Activated CD8-positive, alpha-beta memory T cell treated with anti-CD3 and anti-CD28 coated beads, Interleukin-2, amount 10 ng/mL, durations not matched to agents 7 days and 5 days (primary cell): ENCODE measurements at places on chromosomes 3 and 15. TPM values are rescaled to one million over a fixed set of nuclear protein-coding genes. Genes with fewer than 3 reads are reported as not detected.
A peak's percentile ranks its signal among the peaks of the same experiment; 100 is the strongest.

DNA sequence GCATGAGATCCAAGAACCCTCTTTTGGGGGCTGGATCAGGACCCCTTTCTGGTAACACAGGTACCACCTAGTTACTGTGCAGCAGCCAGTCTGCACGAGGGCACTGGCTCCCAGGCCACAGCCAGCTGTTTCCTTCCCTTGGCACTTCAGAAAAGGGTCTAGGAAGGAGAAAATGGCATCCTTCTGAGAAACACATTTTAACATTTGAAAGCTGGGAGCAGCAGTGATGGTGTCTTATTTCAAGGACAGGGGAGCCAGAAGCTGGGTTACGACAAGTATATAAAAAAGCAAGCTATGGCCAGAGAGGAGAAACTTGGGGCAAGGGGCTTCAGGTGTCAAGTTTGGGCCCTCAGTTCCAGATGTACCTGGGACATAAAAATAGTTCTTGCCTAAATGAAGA, 282.8 kb downstream of the CTNNB1 start:
- no peak overlapping the region for H3K27ac ChIP-seq
- DNase-seq, result no peak
- no peaks in the 10 kb centered on the region for H3K4me1 ChIP-seq
- no peak overlapping the region for H3K4me3 ChIP-seq

EXD1 gene
- total RNA-seq, result not detected

NOX5 gene
- total RNA-seq, result not detected

- H3K27ac ChIP-seq, result no peak overlapping the region
- H3K4me1 ChIP-seq, result no peaks in the 10 kb centered on the region
- DNase-seq, result no peak
- no peak overlapping the region for H3K4me3 ChIP-seq
- H3K27me3 ChIP-seq, result no peaks in the 10 kb centered on the region
- H3K36me3 ChIP-seq, result no peaks in the 10 kb centered on the region
These were observed 695.8 kb downstream of the TUSC7 start for GRCh38 chr3:117405359-117405758.

GRCh38 chr3:154081305-154081704, 39.9 kb upstream of the ARHGEF26 start:
- H3K36me3 ChIP-seq, result no peaks in the 10 kb centered on the region
- no peaks in the 10 kb centered on the region for H3K27me3 ChIP-seq
- H3K27ac ChIP-seq, result no peak overlapping the region
- DNase-seq, result no peak
- no peaks in the 10 kb centered on the region for H3K4me1 ChIP-seq

DNA sequence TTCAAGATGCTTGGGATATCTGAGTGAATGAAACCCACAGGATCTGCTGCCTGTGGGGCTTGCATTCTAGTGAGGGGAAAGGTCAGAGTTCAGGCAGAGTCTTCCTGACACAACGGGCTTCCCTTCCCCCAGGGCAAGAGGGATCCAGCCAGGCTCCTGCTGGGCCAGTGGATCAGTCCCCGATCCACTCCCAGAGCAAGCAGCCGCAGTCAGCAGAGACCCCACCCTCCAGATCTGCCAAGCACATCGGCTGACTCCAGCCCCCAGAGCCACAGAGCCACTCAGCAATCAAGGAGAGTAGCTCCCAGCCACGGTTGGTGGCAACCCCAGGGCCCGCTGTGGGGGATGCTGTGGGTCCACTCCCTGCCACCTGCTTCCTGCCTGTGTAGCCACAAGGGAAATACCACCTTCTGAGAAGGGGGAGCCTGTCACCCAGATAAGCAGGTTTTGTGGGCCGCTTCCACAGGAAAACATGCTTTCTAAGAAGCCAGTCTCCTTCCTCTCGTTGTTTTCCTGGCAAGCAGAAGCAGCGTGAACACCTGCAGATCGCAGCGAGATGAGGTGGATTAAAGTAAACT, 44.9 kb downstream of the CPN2 start:
- H3K27me3 ChIP-seq, result peaks cover 9% of the 10 kb centered on the region
- peak overlapping the region; percentile 10 for H3K4me3 ChIP-seq
- H3K4me1 ChIP-seq, result peaks cover 57% of the 10 kb centered on the region
- H3K27ac ChIP-seq, result peak overlapping the region; percentile 88
- DNase-seq, result peak; percentile 86
- H3K36me3 ChIP-seq, result peaks cover 7% of the 10 kb centered on the region

GRCh38 chr3:65971293-65972252, 67.1 kb downstream of the MAGI1 start:
- H3K36me3 ChIP-seq, result no peaks in the 10 kb centered on the region
- H3K4me3 ChIP-seq, result no peak overlapping the region
- no peak for DNase-seq
- no peaks in the 10 kb centered on the region for H3K27me3 ChIP-seq
- H3K4me1 ChIP-seq, result no peaks in the 10 kb centered on the region

- H3K27ac ChIP-seq, result no peak overlapping the region
- no peaks in the 10 kb centered on the region for H3K36me3 ChIP-seq
- peak; percentile 66 for DNase-seq
- peaks cover 5% of the 10 kb centered on the region for H3K27me3 ChIP-seq
- peaks cover 24% of the 10 kb centered on the region for H3K4me1 ChIP-seq
- no peak overlapping the region for H3K4me3 ChIP-seq
These were observed 15.0 kb downstream of the IL12A start for GRCh38 chr3:160003520-160004128.

CFAP91 gene
- total RNA-seq, result 0.30 TPM

GRCh38 chr15:98233873-98234272, 273.4 kb downstream of the ARRDC4 start:
- H3K27ac ChIP-seq, result no peak overlapping the region
- no peaks in the 10 kb centered on the region for H3K36me3 ChIP-seq
- no peaks in the 10 kb centered on the region for H3K4me1 ChIP-seq
- no peak overlapping the region for H3K4me3 ChIP-seq

DNA sequence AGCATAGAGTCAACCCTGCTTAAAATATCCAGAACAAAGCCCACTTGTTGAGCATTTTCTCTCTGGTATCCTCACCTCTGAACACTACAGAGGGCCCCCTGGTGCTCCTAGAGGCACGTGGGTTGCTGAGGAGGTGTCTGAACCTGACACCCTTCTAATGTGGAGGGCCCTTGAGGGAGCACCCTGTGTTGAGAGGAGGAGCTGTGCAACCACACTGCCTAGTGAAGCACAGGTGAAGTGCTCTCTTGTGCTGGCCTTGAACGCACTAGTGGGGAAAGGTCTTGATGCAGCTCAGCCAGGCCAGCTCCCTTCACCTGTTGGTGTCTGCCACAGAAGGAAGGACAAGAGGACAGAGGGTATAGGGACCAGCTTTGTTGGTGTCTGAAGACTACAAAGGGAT, 51.9 kb downstream of the CCK start:
- H3K4me1 ChIP-seq, result peaks cover 51% of the 10 kb centered on the region
- no peaks in the 10 kb centered on the region for H3K27me3 ChIP-seq
- H3K36me3 ChIP-seq, result peaks cover 17% of the 10 kb centered on the region
- H3K27ac ChIP-seq, result peak overlapping the region; percentile 8
- H3K4me3 ChIP-seq, result no peak overlapping the region

DNA sequence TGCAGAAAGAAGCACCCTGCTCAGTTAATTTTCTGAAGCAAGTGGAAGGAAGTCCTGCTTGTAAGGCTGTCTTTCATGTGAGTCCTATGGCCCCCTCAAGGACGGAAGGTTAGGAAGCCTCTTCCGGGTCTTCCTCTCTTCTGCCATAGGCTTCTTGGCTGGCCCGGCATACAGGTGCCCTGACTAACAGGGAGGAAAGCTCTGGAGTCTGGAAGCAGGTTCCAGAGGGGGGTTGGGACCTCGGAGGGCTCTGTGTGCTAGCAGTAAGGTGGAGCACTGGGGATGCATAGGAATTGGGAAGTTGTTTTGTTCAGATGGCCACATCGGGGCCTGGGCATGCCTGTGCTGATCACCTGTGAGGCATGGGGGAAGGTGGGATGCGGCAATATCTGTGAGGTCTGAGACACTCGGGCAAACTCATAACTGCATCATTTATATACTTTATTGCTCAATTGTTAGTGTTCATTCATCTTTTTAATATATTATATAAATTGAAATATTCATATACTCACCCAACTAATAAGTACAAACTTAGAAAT, 49.6 kb downstream of the TRAK1 start:
- H3K4me1 ChIP-seq, result no peaks in the 10 kb centered on the region
- H3K27me3 ChIP-seq, result no peaks in the 10 kb centered on the region
- H3K4me3 ChIP-seq, result no peak overlapping the region
- H3K27ac ChIP-seq, result no peak overlapping the region

DNA sequence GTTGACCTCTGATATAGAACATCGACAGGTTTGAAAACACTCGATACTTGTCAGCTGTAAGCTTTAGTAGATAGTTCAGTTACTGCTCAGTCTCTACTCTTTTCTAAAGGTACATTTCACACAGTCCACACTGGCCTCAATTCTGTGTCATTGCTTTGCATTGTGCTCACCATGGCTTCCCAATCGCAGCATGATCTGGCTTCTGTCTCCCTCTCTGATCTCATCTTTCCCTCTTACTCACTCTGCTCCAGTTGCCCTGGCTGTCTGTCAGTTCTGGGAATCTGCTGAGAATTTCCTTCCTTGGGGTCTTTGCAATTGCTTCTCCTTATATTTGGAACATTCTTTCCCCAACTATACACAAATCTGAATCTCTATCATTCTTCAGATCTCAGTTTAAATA, 80.6 kb downstream of the GTF2E1 start:
- no peak overlapping the region for H3K4me3 ChIP-seq
- H3K27me3 ChIP-seq, result peaks cover 12% of the 10 kb centered on the region
- H3K27ac ChIP-seq, result no peak overlapping the region
- H3K36me3 ChIP-seq, result no peaks in the 10 kb centered on the region
- DNase-seq, result no peak

DNA sequence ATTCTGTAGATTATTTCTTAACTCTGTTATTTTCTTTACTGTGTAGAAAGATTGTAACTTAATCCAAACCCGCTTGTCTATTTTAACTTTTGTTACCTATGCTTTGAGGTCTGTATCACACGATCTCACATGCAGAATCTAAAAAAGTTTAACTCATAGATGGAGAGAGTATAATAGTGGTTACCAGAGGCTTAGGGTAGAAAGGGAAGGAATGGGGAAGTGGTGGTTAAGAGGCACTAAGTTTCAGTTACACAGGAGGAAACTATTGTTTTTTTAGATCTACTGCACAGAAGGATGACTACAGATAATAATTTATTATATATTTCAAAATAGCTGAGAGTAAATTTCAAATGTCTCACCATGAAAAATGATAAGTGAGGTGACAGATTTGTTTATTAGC, 515.2 kb downstream of the RSL24D1 start:
- no peak for DNase-seq
- no peaks in the 10 kb centered on the region for H3K36me3 ChIP-seq
- no peaks in the 10 kb centered on the region for H3K4me1 ChIP-seq
- H3K27me3 ChIP-seq, result no peaks in the 10 kb centered on the region
- no peak overlapping the region for H3K27ac ChIP-seq

PPP1R14D gene
- not detected for total RNA-seq

GRCh38 chr3:101870138-101870537, 20.8 kb downstream of the NFKBIZ start:
- no peaks in the 10 kb centered on the region for H3K4me1 ChIP-seq
- no peaks in the 10 kb centered on the region for H3K36me3 ChIP-seq
- no peak overlapping the region for H3K4me3 ChIP-seq
- no peaks in the 10 kb centered on the region for H3K27me3 ChIP-seq

- no peak overlapping the region for H3K27ac ChIP-seq
- peak; percentile 47 for DNase-seq
- H3K4me3 ChIP-seq, result no peak overlapping the region
- H3K4me1 ChIP-seq, result peaks cover 28% of the 10 kb centered on the region
- H3K27me3 ChIP-seq, result no peaks in the 10 kb centered on the region
- peaks cover 10% of the 10 kb centered on the region for H3K36me3 ChIP-seq
These were observed 211.1 kb upstream of the GADL1 start for GRCh38 chr3:31105438-31106077.

GRCh38 chr15:55197362-55197705, 593 bp upstream of the RSL24D1 start:
- no peak for DNase-seq
- peaks cover 16% of the 10 kb centered on the region for H3K4me1 ChIP-seq
- peaks cover 36% of the 10 kb centered on the region for H3K36me3 ChIP-seq
- no peak overlapping the region for H3K27ac ChIP-seq
- no peaks in the 10 kb centered on the region for H3K27me3 ChIP-seq

PLIN1 gene
- total RNA-seq, result 0.12 TPM

DNA sequence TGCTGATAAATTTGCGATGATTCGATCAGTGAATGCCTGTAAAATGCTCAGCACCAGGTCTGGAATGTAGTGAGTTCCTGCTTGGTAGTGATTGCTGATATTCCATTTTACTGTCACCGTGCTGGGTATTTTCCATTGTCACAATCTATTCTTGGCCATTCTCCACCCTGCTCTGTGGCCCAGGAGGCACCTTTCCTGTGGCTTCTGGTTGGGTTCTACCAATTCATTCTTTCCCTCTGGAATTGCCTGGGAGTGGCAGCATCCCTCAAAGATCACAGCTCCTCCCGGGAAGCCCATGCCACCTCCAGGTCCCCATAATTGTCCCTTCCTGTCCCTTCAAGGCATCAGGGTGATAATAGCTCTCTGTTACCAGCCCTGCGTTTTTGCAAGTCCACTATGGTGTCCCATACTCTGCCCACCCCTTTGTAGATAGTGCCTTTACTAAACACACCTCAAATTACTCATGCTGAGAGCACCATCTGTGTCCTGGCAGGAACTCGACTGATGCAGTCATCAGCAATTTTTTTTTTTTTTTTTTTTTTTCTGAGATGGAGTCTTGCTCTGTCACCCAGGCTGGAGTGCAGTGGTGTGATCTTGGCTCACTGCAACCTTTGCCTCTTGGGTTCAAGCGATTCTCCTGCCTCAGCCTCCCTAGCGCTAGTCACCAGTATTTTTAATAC, 177.8 kb upstream of the PROK2 start:
- H3K4me3 ChIP-seq, result no peak overlapping the region
- H3K36me3 ChIP-seq, result peaks cover 2% of the 10 kb centered on the region
- peaks cover 24% of the 10 kb centered on the region for H3K4me1 ChIP-seq
- no peak overlapping the region for H3K27ac ChIP-seq

GRCh38 chr3:136749091-136749490, 3.1 kb downstream of the STAG1 start:
- H3K27me3 ChIP-seq, result no peaks in the 10 kb centered on the region
- H3K27ac ChIP-seq, result peak overlapping the region; percentile 93
- H3K4me3 ChIP-seq, result peak overlapping the region; percentile 85
- DNase-seq, result no peak
- peaks cover 49% of the 10 kb centered on the region for H3K4me1 ChIP-seq

GP9 gene
- total RNA-seq, result not detected

DNA sequence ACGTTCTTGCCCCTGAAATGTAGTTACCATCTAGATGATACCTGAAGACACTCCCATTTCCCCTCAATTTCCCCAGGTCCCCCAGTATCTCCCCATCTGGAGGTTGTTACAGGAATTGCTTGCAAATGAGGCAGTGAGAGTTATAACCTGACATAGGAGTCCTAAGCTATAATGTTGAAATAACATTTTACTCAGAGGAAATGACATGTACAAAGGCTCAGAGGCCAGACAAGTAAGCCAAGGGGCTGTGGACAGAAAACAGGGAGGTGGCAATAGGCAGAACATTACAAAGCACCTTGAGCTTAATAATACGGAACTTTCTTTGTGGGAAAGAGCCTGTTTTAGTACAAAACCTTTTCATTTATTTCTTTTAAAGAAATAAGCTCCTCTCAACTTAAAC, 171.9 kb downstream of the FRMD5 start:
- H3K27me3 ChIP-seq, result peaks cover 45% of the 10 kb centered on the region
- DNase-seq, result no peak
- no peaks in the 10 kb centered on the region for H3K4me1 ChIP-seq
- H3K36me3 ChIP-seq, result no peaks in the 10 kb centered on the region
- no peak overlapping the region for H3K4me3 ChIP-seq
- H3K27ac ChIP-seq, result no peak overlapping the region
